Left renal cortex interstitium (tissue), 4 donors: ENCODE measurements at places on chromosomes 6 and 20.

- DNase-seq = no peak
Measured at GRCh38 chr6:157994125-157994795, 12.6 kb downstream of the SYNJ2 start.

DNA sequence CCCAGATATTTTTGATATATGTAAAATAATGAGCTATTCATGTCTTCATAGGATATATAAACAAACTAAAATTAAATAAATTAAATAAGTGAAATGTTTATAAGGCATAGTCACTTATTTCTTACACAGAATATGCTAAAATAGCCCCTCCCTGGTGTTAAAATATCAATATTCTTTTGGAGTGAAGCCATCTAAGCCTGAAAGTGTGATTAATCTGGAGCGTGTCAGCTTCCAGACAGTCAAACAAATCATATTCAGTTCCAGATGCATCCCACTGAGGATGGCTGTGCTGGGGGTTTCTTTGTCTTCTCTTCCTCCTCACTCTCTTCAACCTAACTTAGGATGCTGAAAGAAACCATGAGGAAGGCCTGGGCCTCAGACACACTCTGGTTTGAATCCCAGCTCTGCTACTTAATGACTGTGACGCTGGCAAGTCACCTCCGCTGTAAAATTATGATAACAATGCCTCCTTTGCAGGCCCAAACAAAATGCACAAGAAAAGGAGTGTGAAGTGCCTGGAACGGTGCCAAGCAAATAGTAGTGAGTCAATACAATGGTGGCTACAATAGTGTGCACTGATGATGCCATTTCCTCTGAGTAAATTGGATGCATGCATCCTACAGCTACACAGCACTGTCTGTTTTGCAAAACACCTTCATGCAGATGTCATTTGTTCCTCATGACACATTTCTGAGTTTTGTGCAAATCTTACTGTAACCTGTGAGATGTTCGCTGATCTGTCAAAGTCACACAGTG is 161.4 kb downstream of the FOXC1 start:
- DNase-seq = no peak

DNA sequence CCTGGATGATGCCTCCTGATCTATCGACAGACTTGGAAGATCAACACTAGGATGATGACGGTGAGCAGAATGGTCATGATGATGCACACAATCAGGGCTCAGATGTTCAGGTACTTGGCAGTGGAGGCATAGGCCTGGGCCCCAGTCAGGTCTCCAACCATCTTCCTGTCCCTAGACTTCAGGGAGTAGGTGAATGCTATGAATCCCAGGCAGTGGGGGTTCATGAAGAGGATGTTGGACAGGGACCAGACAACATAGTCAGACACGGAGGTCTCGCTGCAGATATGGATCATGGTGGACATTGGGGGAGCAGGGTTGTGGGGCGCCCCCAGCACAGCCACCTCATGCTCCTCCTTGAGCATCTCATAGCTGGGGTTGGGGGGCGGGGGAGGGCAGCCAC is 27.5 kb downstream of the HLA-F start:
- DNase-seq = no peak

- no peak for DNase-seq
Measured at GRCh38 chr6:67615796-67616195, 1019.3 kb upstream of the ADGRB3 start.

GRCh38 chr6:16868968-16869367 is 107.7 kb upstream of the ATXN1 start:
- no peak for DNase-seq

GRCh38 chr6:130928158-130928912 is 101.1 kb downstream of the SMLR1 start:
- DNase-seq = no peak

DNA sequence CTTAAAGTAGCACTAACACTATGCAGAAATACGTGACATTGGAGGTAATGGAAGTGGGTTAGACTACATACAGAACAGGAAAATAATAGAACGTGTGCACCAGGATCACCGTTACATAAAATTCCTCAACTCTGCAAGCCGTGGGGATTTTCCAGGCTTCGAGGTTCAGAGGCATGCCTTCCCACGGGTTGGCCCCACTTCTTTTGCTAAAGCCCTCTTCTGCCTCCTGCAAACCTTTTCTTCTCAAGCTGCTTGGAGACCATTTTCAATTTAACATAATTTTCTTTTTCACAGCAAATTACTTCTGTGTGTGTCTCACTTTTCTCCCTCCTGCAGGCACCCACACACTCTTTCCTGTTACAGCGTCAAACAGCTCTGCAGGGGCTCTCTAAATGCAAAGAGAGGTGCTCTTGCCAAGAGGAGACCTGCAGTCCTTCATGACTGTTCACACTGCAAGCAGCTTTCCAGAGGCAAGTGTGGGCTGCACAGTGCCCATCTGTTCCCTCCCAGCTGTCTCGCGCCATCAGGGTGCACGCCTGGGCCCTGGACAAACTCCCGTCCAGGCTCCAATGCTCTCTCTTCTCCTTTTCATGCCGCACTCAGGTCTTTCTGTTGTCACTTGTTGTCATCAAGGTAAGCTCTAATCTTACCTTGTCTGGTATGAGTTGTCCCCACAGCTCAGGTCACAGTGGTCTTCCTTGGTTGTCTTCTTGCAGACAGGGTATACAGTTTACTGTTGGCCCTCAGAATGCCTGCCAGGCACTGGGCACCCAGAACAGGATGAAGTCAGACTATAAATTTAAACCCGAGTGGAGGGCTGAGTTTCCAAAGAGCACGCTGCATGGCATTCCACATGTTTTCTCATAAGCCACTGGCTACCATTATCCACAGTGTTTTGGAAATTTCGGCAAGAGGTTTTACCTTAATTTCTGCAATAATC is 164.8 kb upstream of the GGTLC1 start:
- DNase-seq = no peak

GRCh38 chr6:14633479-14633878 is 515.9 kb downstream of the CD83 start:
- no peak for DNase-seq

DNA sequence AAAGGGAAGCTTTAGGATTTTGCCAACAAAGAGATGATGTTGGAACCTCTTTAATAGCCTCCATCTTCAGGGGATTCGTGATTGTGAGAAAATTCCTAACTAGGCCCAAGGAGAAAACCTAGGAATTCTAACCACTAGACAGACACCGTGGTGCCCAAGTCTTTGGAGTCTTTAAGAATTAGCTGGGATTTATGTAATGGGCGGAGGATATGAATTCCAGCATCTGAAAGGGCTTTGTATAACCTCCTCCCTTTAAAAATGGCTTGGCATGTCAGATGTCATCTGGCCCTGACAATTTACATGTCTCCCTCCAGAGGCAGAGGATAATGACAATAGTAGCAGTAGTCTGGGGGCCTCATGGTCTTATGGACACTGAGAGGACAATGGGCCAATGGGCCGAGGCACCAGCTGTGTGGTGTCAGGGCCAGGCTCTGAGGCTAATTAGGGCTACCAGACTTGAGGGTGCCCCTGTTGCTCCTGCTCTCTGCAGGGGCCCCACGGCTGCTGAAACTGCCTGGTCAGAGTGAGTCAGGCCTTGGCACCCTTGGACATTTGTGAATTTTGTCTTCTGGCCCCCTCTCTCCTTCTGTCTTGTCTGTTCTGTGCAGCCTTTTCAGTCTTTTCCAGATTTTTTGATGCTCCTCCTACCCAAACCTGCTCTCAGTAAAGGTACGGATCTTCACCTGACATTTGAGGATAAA is 113.9 kb downstream of the EDN1 start:
- no peak for DNase-seq

DNA sequence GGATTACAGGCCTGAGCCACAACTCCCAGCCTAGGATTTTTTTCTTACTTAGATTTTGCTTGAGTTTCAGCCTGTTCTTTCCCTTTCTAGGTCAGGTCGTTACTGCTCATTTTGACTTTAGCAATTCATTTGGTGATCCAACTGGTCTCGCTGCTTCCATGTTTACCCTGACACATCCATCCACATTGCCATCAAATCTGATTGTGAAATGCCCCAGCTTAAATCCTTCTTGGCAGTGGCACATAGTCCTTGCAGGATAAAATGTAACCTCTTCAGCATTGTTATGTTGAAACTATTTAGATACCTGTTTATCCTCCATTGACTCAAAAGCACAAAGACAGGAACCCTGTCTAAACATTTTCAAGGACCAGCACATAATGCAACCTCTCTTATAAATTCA is 77.2 kb downstream of the DNAH8 start:
- no peak for DNase-seq

- DNase-seq = no peak
Measured at GRCh38 chr6:152246554-152247337, 390.4 kb downstream of the SYNE1 start.

DNA sequence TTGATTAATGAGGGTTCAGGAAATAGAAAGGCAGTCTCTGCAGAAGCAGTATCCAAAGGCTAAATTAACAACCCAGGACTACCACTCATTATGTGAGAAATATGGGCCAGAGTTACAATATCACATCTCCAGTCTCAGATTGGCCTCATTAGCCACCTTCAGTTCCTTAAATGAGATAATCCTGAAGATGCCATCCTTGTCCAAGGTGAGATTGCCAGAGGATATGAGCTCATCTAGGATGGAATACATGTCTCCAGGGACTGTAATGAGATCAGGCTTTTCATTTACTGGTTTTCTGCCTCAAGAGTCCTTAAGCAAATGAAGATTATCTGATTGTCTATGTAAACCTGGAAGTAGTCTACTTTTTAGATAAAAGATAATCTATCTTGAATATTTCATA is 196.3 kb downstream of the FUT9 start:
- DNase-seq = no peak
